ENCODE measurements at places on chromosomes 16 and 17. TPM values are rescaled to one million over a fixed set of nuclear protein-coding genes. Genes with fewer than 3 reads are reported as not detected.

The MRPS23 gene
- 22.2 TPM for total RNA-seq

The PRSS27 gene
- total RNA-seq, result 0.16 TPM

The KRTAP9-4 gene
- total RNA-seq, result not detected

The NOS2 gene
- total RNA-seq, result 0.49 TPM

The MPP2 gene
- 10.3 TPM for total RNA-seq

The PIRT gene
- total RNA-seq, result not detected

The P2RX1 gene
- 0.49 TPM for total RNA-seq

The TBC1D3H gene
- total RNA-seq, result not detected

The BHLHA9 gene
- total RNA-seq, result not detected

The GNG13 gene
- total RNA-seq, result not detected

The ACBD4 gene
- total RNA-seq, result 10.7 TPM

Measured in cardiac atrium fibroblast (primary cell).